ENCODE measurements at places on chromosomes 2 and 18. TPM values are rescaled to one million over a fixed set of nuclear protein-coding genes. Genes with fewer than 3 reads are reported as not detected.

Gene CDH7
- not detected for total RNA-seq

Gene CPO
- total RNA-seq = not detected

Gene ALKAL2
- not detected for total RNA-seq

Gene CMPK2
- total RNA-seq = 0.36 TPM

Gene LYPD6B
- 0.10 TPM for total RNA-seq

Gene STARD6
- total RNA-seq = not detected

Gene RAB3GAP1
- 75.5 TPM for total RNA-seq

Gene CCDC141
- total RNA-seq = 0.53 TPM

Gene CCDC178
- not detected for total RNA-seq

Gene NT5DC4
- 0.33 TPM for total RNA-seq

Gene GPBAR1
- total RNA-seq = 0.03 TPM

Gene NIF3L1
- total RNA-seq = 22.7 TPM

Gene ITGA4
- total RNA-seq = 53.7 TPM

Data from smooth muscle cell of the pulmonary artery (primary cell).